ENCODE measurements at places on chromosomes 3 and 15.

GRCh38 chr15:48536681-48537091 lies 108.8 kb downstream of the FBN1 start:
- no peak for DNase-seq

DNA sequence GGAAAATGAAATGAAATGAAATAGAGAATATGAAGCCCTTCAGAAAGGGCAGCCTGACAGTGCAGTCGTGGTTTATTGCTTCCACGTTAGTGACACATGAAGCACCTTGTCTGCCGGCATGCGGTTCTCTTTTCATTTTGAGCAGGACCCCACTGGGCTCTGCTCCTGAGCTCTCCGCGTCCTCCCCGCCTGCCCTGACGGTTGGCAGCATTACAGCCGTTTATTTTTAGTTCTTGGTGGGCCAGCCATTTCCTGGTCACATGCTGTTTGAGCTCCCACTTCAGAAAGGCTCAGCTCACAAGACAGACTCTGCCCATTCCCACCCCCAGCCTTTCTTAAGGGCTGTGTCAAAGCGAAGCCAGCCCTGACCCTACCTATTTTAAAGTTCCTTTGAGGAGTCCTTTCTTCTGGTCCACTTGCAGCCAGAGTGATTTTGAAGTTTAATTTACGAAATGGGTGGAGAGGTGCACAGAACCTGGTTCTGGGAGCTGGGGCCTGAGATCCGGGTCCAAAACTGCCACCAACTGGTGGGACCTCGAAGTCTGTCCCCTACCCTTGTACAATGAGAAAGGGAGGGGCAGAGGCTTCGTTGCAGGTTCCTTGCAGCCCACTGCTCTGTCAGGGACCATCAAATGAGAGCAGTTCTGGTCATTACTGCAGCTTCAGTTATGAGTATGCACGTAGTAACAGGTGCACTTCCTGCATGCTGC lies 60.1 kb downstream of the MGLL start:
- DNase-seq = no peak

DNA sequence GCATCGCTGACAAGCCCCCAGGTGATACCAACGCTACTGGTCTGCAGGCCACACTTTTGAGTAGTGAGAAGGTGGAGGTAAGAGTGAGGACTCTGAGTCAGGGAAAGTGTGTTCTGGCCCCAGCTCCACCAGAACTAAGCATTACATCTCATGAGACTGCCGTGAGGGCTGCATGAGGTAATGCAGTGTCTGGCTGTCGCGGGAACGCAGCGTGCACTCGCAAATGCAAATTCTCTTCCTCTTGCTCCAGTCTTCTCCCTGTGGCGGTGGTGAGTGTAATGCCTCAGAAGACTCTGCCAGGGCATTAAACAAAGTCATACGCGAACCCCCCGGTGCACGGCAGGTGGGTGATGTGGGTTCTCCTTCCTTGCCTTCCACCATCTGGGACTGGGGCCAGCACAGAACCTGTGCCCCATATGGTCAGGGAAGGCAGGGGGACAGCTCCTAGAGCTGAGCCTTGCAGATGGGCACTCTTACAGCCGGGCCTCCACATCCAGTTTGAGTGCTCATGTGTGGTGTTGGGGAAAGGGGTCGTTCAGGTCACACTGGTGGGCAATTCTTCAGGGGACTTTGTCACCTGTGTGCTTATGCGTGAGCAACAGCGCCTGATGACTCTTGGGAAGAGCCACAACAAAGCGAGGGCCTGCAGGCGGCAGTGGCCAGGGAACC lies 175.8 kb downstream of the XXYLT1 start:
- no peak for DNase-seq

DNA sequence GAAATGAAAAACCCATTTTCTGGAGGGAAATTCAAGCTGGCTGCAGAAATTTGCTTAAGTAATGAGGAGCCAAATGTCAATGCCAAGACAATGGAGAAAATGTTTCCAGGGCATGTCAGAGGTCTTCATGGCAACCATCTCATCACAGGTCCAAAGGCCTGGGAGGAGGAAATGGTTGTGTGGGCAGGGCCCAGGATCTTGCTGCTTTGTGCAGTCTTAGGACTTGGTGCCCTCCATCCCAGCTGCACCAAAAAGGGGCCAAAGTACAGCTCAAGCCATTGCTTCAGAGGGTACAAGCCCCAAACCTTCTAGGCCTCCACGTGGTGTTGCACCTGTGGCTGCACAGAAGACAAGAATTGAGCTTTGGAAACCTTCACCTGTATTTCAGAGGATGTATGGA lies 59.3 kb downstream of the POMGNT2 start:
- DNase-seq = no peak

DNA sequence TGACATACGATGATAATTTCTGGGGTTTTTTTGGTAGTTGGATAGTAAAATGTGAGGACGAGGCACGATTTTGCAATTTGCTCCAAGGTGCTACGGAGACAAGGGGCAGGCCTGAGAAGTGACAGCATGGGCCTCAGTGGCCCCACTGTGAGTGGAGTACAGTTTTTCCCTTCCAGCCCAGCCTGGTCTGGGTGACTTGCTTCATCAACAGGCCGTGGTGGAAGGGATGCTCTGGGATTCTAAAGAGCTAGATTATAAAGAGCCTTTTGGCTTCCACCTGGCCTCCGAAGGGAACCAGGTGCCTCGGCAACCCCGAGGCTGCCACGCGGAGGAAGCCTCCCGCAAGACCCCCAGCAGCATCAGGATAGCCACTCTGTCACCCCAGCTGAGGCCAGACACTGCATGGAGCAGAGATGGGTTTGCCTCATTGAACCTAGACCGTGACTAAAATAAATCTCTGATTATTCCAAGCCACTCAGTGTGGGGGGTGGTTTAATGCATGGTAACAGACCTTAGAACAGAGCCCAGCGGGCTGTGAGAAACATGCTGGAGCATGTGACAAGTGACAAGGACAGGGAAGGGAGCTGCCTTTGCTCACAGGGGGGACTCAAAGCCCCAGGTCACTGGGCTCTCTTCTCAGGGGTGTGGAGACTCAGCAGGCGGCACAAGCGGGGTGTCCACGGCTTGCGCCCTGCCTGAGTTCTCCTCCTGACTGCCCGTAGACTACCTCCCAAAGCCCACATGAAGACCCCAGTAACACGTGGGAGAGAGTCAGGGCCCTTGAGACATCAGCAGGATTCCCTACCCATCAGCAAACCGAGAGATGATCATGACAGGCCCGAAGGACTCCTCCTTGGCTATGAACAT lies 22.6 kb upstream of the SLC41A3 start:
- DNase-seq = no peak

- DNase-seq = no peak
Observed at GRCh38 chr15:70597056-70597603, 166.2 kb downstream of the UACA start.

DNA sequence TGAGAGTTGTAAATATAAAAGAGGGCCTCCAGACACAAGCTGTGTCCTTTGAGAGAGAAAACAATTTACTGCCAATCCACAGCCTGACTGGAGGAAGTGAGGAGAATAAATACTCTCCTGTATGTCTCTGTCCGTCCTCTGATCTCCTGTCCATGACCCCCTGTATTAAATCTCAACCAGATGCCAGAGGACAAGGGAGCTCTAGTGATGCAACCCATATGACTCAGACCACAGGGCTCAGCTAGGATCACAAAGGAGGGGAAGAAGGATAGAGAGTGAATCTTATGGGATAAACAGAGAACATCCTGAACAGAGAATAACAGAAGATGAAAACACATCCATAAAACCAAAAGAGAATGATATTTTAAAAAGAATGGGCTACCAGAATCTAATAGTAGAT lies 482.6 kb downstream of the PLOD2 start:
- no peak for DNase-seq

DNA sequence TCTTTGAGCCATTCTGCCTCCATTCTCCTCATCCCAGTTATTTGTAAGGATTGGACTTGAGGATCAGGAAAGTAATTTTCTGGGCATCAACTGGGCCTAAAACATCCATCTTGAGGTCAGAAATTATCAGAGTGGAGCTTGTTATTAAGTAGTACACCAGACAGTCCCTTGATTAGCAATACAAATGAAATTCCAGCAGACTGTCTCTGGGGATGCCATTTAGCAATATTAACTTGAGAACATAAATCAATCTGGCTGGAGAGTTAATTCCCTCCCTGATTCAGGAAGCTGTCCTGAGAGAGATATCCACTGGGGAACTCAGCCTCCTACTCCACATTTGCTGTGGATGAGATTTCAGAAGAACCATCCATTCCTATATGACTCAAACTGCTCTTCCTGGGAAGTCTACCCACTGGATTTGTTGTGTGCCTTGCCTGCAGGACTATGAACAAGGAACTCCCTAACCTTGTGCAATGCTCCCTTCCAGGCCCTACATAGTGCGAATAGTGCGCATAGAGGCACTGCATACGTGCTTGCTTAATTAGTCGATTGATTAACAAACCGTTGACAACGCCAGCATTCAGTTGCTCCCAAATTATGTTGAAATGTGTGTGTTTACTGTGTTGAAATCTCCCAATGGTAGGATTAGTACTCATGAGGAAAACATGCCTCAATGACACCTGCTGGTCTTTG lies 36.1 kb upstream of the MTMR14 start:
- no peak for DNase-seq

DNA sequence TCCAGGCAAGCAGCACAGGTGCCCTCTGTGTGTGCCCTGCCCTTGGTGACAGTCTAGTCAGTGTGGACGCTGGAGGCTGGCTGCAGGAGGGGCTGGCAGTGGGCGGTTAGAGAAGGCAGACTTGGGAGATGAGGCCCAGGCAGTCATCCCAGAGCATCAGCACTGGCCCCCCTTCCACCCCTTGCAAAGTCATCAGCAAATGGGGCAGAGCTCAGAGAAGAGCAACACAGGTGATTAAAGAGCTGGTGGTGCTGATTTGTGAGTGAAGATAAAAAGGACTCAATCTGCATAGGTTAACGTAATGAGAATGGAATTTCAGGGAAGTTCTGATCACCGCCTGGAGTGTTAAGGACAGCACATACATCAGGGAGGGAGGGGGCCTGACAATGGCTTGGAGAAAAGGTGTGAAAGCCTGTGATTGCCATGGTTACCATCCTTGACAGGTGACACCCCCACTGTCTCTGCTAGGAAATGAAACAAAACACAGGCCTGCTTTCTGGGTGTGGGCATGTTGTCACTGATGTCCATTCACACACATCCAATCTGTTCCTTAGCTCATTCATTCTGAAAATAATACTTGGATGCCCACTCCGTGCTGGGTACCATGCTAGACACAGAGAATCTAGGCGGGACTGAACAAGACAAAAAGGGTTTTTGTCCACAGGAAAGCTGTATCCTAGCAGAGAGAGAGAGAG lies 269.6 kb upstream of the ST8SIA2 start:
- no peak for DNase-seq

- no peak for DNase-seq
Observed at GRCh38 chr3:188568736-188569135, 414.8 kb downstream of the LPP start.

DNA sequence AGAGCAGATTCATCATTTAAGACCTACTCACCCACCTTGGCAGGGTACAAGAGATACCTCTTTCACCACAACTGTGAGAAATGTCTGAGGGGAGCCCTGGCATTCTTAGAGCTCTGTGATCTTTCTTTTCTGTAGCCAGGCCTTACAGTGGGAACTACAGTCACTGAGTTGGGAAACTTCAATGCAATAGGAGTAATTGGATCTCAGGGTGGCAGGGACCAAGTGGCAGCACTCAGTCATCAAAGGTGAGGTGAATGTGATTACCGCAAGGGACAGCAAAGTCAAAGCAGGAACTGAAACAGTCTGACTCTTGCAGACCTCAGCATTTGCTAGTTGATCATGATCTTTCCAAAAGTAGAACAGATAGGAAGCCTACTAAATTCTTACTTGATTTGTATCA lies 7.2 kb upstream of the MCF2L2 start:
- DNase-seq = no peak

- DNase-seq = no peak
Observed at GRCh38 chr3:197012540-197012883, 17.1 kb downstream of the MELTF start.

DNA sequence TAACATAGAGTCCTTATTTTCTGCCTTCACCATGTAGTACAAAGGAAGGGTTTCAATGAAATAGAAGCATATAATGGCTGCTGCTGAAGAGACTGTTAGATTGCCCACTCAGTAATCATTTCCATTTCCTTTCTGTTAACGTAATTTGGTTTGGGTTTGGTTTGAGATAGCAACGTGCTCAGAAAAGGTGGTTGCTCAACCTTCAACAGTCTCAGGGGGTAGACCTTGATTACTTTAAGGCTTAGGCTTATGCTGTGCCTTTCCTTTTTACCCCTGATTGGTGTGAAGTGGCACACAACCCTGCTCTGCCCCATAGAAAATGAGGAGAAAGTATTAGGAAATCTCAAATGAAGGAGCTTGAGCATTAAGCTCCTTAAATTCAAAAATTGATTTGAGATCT lies 163.7 kb upstream of the TP63 start:
- DNase-seq = no peak

GRCh38 chr15:45510758-45511280 lies 11.7 kb downstream of the SLC30A4 start:
- no peak for DNase-seq

DNA sequence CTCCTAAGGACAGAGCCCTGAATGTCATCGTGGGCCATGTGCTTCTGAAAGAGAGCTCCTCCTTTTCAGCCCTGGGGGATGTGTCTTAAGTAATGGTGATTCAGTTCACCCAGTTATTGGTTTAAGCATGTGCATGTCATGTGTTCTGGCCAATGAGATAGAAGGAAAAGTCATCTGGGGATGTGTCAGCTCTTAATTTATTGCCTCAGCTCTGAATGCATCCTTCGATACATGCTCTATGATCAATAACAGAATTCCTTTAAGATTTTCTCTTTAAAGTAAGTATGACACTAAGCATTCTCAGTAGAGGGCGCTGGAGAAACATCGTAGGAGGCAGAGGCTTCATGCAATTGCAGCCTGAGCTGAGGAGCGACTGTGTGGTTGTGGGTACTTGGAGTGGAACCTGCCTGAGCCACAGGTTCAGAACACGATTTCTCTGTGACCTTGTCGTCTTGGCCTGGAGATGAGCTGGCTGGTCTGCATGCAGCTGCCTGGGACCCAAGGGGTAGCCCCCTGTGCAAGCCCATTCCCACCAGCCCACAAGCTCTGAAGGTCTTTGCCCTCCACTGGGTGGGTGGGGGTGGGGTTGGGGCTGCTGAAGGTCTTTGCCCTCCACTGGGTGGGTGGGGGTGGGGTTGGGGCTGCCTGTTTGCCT lies 69.5 kb downstream of the C3orf38 start:
- no peak for DNase-seq

DNA sequence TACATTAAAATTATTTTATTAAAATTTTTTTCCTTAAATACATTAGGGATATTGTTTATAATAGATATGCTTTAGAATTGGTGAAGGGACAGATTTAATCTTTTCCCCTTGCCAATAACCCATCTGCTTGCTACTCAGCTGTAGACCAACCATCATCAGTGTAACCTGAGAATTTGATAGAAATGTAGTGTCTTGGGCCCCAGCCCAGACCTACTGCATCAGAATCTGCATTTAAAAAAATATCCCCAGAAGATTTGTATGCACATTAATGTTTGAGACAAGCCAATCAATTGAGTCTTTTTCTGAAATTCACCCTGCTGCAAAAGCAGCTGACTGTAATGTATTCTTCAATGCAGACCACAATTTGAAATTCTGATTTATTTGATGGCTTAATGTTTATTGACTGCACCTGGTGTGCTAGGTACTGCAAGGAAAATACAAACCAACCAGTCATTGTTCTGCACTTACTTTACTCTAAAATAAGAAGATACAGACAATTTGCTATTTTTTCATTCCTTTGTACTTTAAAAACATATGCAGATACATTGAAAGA lies 190.7 kb upstream of the SGO1 start:
- no peak for DNase-seq

GRCh38 chr3:69390771-69391170 lies 4.9 kb upstream of the FRMD4B start:
- no peak for DNase-seq

GRCh38 chr3:102238362-102238761 lies 196.5 kb upstream of the ZPLD1 start:
- DNase-seq = no peak

All from activated naive CD4-positive, alpha-beta T cell (primary cell).